Fibroblast of the aortic adventitia (primary cell): ENCODE measurements at places on chromosomes 5 and 9.

DNA sequence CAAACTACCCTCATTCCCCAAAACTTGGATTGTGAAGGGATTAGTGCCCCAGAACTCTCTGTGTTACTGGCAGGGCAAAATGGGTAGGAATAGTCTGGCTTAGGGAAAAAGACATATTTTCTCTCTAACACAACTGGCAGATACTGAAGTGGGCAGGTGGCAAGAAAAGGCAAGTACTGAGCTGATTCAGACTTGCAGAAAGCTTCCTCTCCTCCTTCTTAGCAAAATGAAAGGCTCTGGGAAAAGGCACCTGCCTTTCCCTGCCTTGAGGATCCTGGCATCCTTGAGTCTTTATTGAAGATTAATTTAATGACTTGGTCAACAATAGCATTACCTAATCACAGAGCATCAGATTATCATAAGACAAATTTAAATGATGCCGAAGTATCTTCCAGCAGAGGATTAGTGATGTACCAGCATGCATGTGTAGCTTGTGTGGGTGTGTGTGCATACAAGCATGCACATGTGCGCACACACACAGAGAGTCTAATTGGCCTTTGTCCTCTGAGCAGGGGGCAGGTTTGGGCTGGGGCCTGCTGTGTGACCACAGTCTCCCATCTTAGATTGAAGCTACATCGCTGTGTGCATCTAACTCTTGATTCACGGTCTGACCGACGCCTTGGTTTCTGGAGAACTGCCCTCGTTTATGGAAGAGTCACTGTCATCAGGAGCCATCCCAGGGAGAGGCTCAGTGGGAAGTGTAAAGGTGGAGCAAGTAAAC, 294.8 kb downstream of the AOPEP start:
- DNase-seq, result no peak

DNA sequence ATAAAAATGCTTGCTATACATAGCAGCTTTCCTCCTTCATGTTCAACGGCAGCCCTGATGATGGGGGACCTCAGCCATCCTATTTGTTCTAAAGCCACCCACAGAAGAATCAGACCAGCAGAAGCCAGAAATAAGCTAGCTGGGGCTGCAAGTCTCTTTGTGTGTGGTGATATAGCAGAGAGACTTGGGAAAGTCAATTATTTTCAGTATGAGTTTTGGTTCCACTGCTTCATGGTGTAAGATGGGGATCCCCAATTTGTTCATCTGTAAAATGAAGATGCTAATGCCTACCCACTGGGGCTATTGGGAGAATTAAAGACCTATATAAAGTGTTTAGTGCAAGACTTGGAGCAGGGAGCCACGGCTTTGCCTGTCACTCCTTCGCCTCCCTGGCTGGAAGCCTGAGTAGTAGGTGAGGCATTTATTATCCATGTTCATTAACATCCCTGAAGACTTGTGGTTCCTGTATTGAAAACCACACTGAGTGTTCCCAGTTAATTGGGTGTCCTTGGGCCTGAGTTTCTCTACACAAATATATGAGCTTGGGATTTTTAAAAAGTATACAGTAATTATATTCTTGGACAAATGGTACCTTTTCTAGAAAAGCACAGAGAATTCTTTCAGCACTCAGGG, 210.1 kb upstream of the SLC24A2 start:
- no peak for DNase-seq

DNA sequence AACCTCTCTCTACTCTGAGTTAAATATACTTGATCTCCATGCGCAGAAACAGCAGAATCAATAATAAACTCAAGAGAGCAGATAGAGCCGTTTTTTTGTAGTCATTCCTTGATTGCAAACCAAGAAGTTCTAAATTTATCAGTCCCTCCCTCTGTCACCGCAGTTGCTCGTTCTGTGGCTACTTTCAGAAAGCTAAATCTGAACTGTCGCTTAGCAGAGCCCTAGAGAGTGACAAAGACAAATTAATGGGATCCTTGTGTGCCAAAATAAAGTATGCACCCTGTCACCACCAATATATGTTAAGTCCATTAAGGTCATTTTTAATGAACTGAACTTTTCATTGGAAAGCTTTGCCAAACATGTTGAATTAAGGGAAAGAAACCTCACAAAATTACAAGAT, 218.3 kb downstream of the ADAMTSL1 start:
- no peak for DNase-seq

- peak; percentile 55 for DNase-seq
These were observed 235.0 kb downstream of the ACTL7B start for GRCh38 chr9:108620767-108621166.
